ENCODE measurements at places on chromosomes 2 and 18.

GRCh38 chr2:16188261-16188890 is 248.0 kb downstream of the MYCN start:
- ATAC-seq, result no peak

DNA sequence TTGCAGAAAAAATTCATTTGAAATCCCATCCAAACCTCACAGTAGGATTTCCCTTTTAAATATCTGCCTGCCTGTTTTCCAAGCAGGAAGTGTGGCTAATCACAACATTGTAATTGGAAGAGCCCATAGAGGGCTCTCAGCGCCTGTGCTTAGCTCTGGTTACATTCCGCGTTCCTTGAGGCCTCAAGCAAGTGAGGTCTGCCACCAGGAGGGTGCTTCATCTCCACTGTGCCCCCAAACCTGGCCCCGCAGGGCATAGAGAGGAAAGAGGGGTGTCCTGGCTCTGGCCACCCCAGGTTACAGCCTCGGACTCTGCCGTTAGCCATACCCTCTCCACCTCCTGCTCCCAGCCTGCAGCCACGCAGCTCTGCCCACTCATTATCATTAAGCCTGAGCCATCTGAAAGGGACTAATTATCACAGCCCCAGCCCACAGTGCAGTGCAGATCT is 214.8 kb downstream of the SP3 start:
- ATAC-seq, result no peak

GRCh38 chr2:59167514-59167913 is 926.4 kb upstream of the FANCL start:
- ATAC-seq, result no peak

GRCh38 chr2:196233805-196234475 is 62.6 kb upstream of the STK17B start:
- peak; percentile 23 for ATAC-seq

DNA sequence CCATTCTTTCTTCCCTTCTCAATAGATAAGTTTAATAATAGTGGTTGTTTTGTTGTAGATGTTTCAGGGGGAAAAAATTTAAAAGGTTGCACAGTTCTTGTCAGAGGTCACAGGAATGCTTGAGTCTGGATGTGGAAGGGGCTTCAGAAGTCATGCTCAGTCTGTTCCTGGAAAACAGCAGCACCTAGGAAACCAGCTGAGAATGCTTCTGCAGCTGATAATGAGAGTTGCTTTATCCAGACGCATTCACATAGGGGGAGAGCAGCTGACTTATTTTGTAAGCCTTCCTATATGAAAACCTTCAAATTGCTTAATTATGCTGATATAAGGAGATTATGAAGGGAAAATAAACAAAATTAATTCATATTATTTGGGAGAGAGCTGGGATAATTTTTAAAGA is 235.5 kb downstream of the GULP1 start:
- ATAC-seq, result no peak

DNA sequence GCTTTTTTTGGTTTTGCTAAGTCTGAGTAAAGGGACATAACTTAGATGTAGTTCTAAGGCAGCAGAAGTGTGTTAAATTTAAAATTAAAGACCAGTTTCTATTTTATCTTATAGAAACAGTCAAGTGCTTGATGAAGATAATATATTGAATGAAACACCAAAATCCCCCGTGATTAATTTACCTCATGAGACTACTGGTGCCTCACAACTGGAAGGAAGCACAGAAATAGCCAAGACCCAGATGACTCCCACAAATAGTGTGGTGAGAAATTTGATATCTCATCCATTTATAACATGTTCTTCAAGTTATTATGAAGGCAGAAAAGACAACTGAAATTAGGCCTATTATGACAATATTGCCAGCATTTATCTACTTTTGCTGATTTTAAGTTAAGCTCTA is 45.6 kb downstream of the APLF start:
- no peak for ATAC-seq

DNA sequence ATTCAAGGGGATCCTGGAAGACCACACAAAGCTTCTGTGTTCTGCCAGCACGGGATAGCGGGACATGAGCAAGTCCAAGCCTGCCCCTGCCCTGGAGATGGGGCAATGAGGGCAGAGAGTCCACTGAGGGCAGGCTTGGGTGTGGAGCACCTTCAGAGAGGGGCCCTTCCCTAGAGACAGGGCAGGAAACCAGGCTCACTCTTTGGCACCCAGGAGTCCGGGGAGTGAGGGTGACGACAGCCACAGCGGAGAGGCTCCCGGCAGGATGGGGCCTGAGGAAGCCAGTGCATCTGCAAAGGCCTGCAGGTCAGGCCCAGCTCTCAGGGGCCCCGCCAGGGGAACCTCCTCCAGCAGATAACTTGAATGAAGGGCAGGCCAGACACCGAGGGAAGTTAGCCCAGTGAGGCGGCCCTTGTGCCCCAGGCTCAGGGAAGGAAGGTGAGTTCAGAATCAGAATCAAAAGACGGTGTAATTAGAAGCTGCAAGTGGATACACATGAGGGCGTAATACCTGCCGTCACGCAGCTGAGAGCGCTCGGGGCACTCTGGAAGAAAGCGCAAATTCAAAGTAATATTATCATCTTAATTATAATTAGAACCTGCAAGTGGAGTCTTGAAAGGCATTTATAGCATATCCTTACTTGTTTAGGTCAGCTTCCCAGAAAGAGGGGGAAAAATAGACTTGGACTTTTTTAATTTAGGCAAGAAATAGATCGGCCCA is 142.6 kb upstream of the LGALSL start:
- no peak for ATAC-seq

- ATAC-seq, result no peak
Observed at GRCh38 chr2:172087780-172088244, 2.5 kb downstream of the DLX1 start.

GRCh38 chr2:10378189-10378588 is 69.9 kb downstream of the ODC1 start:
- ATAC-seq, result no peak

DNA sequence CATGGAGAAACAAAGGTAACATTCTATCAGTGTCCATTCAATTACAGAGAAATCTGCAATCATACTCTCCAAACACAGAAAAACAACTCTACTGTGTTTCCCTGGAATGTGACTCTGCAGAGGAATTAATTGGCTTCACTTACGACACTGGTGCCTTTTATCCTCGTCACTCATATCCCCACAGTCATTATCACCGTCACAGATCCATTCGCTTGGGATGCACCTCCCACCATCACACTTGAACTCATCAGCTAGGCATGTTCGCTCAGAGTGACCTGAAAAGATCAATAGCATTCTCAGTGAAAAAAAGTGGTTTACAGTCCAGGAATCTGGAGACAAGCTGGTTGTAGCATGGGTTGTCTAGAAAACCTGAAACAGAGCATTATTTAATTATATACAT is 124.3 kb downstream of the DHRS9 start:
- no peak for ATAC-seq

DNA sequence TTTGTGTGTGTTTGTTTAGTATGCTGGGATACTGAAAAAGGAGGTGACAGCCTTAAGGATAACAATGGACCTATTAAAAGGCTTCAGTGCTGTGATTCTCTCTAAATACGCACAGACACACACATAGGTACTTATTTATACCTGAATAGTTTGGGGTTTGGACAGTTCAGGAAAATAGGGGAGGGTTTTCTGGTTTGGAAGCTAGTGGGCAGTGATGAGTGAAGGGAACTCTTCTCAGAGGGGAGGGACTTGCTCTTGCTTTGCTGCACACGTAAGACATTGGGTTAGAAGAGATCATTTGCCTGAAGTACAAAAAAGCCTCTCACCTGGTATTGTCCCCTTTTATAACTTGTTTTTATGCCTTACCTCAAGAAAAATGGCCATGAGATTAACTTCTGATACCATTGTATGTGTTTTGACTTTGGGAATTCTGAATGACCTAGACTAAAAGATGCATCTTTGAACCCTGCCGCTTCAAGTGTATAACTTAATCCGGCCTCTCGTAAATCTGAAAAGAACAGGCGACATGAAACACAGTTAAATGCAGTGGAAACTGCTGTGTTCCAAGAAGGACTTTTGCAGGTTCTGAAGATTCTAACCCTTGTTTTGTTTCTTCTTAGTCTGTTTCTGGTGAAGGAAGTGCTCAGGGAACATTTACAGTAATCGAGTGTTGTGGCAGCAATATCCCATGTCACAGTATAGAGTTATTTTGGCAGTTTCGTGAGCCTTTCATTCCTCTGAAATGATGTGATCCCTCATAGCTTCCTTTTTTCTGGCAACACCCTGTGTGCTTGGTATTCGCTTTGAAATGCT is 2.5 kb downstream of the CRIM1 start:
- ATAC-seq, result peak; percentile 33

Measured in gastroesophageal sphincter (tissue), 4 donors.